ENCODE measurements at places on chromosomes 1 and 21. TPM values are rescaled to one million over a fixed set of nuclear protein-coding genes. Genes with fewer than 3 reads are reported as not detected.

The SYT6 gene
- 0.31 TPM for total RNA-seq

The NEXN gene
- total RNA-seq, result 11.0 TPM

The FNDC7 gene
- total RNA-seq, result 0.02 TPM

The SYNJ1 gene
- total RNA-seq, result 1.5 TPM

The LIPI gene
- total RNA-seq, result not detected

The CACNA1S gene
- not detected for total RNA-seq

The GPR153 gene
- 6.2 TPM for total RNA-seq

The TDRD5 gene
- total RNA-seq, result not detected

The PSRC1 gene
- total RNA-seq, result 22.7 TPM
